ENCODE measurements at places on chromosomes 3 and 15. TPM values are rescaled to one million over a fixed set of nuclear protein-coding genes. Genes with fewer than 3 reads are reported as not detected.

Gene C3orf49
- not detected for total RNA-seq

DNA sequence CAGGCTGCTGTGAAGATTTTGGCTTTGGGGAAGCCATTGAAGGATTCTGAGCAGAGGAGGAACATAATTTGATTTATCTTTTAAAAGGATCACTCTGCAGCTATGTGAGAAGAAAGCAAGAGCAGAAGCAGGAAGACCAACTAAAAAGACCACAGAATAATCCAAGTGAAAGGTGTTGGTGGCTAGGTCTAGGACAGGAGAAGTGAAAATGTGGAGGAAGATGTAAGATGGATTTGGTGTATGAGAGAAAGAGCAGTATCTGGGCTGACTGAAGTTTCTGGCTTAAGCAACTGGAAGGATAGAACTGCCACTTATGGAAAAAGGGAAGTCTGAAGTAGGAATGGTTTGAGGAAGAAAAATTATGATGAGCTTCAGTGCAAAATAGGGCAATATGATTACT lies 62.0 kb downstream of the SFMBT1 start:
- no peak for DNase-seq

GRCh38 chr15:68829068-68829467 lies 8.4 kb upstream of the ANP32A start:
- DNase-seq: no peak

DNA sequence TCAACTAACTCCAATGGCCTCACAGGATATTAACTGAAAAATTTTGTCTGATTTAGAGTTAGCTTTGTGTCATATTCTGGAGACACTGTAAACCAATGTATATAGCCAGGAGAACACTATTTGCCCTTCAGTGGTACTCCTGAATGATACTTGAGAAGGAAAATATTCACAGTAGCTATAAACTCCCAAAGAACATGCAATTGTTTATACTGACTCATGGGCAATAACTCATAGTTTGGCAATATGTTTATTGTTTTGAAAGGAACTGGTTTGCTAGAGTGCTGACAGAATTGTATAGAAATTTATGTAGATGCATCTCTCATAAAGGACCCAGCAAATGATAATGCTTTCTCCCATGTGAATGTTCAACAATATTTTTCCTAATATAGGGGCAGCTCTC lies 537.6 kb downstream of the PLOD2 start:
- no peak for DNase-seq

DNA sequence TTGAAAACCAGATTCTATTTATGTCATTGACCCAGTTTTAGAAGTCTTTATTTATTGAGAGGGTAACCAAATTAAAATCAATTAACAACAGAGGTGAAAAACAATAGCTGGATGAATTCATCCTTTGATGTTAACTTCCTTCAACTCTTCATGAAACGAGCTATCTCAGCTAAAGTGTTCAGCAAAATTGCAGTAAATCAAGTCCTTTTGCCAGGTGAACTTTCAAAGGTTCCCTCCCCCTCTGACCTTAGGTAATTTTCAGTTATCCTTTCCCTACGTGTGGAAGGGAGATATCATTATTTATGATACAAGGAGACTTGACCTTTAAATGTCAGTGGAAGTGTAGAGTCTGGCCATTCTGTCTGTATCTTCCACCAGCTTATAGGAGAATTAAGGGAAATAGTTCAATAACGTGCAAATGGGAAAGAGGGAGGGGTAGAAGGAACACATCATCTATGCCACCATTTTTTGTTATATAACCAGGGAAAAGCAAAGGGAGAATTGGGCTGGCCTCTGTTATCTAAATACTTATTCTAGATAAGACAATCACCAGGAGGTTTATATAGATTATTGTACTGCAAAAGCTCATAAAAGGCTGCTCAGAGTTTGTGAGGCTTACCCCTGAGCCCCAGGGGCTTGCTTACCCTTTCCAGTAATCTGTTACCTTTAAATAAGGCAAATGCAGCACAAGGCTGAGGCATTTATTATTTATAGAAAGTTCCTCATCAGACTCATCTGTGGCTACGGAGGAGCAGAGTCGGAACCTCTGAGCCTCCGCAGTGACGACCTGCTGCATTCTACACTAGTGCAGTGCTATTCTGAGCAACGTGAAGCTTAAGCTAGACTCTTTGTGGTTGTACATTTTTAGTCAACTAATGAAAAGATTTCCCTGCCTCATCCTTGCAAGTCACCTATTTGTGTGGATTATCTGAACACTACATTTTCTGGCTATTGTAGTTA lies 97.7 kb upstream of the ZBED2 start:
- DNase-seq: no peak

DNA sequence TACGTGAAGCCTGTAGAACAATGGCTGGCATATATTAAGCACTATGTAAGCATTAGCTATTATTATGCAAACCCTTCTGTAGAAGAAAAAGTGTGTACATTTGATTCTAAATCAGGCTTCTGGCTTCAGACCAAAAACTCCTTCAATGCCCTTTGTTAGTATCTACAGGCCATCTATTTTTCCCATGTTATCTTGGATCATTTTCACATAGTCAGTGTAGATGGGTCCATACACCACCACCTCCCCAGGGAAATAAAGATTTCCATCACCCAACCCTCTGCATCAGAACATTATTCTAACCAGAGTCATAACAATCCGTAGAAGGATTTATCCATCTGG lies 8.0 kb upstream of the KLHL6 start:
- DNase-seq: no peak

DNA sequence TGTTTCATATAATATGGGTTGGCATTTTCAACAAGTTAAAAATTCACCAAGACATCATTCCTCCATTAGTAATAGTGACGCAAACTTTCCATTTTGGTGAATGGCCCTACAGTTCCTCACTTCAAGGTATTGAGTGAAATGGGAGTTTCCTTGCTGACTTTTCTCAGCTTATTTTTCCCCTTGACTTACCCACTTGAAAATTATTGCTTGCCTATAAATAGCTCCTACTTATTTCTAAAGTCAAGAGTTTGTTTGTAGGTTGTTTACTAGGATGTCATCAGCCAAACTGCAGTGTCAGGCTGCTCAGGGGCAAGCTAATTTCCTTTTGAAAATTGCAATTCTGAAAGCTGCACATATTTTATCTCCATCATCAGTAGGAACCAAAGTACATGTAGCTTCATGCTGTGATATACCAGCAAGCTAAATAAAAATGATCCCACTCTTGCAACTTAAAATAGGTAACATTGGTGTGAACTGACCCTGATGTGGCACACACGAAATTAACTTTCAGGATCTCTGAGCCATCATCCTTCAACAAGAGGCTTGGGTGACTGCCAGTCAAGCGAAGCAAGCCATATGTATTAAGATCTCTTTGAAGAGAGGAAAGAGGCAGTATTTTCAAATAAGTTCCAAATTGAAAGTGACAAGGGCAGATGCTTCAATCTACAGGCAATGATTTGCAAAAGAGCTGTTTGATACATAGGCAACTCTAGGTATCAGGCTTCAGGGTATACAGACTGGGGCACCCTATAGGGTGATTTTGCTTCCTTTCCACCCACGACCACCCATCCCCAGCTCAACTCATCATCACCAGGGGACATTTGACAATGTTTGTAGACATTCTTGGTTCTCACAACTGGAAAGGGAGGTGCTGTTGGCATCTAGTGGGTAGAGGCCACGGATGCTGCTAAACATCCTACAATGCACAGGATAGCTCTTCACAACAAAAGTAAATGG lies 66.8 kb upstream of the RASGRP1 start:
- DNase-seq: no peak

- no peak for DNase-seq
These were observed 227.4 kb upstream of the STT3B start for GRCh38 chr3:31305340-31305739.

Gene FAM98B
- 36.3 TPM for total RNA-seq

GRCh38 chr15:52788099-52788986 lies 1.8 kb downstream of the ONECUT1 start:
- DNase-seq: no peak

Gene PLSCR2
- not detected for total RNA-seq

DNA sequence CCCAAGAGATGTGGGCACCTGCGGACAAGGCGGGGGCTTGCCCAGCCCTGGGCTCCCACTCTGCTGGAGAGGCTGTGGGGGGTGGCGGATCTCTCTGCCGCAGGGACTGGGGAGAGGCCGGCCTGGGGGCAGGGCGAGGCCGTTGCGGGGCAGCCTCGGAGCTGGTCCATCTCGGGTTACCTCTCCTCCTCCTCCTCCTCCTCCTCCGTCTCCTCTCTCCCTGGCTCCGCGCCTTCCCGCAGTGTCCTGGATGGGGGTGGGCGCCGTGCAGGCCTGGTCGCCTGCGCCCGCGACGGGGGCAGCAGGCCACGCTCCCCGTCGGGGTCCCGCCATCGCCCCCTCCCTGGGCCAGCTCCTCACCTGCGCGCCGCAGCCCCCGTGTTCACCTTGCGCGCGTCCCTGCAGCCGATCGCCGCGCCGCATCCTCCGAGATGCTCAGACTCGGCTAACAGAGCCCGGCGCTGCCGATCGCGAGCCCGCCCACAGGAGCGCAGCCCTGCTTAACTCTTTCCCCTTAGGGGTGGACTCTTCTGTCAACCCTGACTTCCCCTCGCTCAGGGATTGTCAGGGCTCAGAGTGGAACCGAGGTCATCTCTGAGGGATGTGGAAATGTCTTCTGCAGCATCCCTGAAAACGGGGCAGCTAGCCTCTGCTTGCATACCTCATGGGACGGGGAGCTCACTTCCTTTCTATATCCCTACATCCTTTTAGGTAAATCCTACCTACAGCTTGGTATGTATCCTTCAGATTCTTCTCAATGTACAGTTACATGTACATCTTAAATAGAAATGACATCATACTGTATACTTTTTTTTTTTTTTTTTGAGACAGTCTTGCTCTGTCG lies at the start of gene PRRT3:
TSS of gene PRRT3 (minus strand) at position 447 of the 844 bp plus-strand sequence. CDS start 2,293 bp downstream, outside the sequence.
- DNase-seq: no peak

DNA sequence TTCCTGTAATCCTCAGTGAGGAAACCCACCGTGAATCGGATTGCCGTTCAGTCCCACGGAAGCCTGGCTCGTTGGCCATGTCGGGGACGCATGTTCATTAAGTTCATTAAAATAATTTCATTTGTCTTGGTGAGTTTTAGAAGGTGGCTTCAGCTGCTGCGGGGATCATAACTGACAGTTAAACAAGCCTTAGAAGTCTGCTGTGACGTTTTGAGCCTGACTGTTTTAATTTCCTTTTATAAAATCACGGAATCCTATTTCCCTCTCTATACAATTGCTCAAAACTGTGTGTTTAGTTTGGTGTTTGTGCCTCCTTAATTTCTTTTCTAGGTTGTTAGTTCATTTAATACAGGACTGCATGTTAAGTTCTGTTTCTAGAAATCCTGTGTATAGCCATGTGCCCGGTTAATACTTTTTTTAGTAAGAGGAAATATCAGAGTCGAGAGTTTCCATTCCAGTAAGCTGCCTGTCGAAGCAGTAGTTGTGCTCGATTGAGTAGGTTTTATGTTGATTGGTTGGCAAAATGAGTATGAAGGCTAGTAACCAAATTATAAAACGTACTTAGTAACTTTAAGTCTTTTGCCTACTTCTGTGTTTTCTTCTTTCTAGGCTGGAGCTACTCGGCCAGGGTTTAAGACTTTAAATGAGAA lies 705 bp downstream of the NIPA2 start:
- no peak for DNase-seq

DNA sequence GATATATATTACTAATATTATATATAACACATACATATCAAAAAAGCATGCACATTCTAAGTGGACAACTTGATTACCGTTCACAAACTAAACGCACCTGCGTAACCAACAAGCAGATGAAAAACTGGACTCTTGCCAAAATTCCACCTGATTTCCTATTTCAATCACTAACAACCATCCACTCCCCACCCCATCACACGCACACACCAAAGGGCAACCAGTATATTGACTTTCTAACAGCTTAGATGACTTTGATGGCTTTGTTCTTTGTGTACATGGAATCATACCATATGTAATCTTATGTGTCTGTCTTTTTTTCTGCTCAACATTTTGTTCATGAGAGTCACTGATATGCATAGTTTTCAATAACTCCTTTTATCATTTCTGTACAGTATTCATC lies 496.8 kb upstream of the ARRDC4 start:
- no peak for DNase-seq

- DNase-seq: no peak
These were observed 31.5 kb upstream of the FAM81A start for GRCh38 chr15:59406446-59406845.

DNA sequence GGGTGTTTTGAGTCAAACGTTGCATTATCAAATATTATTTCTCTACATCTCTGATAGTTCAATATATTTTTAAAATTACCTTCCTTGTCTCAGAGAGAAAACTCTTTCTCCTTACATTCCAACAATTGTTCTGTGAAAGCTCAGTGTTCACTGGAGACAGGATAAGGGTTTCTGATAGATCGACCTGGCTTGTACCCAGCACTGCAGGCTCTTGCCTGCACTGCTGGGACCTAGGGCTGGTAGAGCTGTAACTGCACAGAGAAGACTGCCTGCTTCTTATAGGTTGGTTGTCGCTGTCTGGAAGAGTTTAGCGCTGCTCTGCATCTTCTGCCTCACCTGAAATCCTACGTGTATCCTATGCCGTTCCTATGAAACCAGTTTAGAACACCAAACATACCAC lies 249.9 kb upstream of the LRTM1 start:
- no peak for DNase-seq

- DNase-seq: no peak
These were observed 1.6 kb downstream of the GNB4 start for GRCh38 chr3:179449636-179450035.

Gene OSTN
- 0.24 TPM for total RNA-seq

- DNase-seq: no peak
These were observed 63.3 kb downstream of the IQSEC1 start for GRCh38 chr3:13009946-13010315.

DNA sequence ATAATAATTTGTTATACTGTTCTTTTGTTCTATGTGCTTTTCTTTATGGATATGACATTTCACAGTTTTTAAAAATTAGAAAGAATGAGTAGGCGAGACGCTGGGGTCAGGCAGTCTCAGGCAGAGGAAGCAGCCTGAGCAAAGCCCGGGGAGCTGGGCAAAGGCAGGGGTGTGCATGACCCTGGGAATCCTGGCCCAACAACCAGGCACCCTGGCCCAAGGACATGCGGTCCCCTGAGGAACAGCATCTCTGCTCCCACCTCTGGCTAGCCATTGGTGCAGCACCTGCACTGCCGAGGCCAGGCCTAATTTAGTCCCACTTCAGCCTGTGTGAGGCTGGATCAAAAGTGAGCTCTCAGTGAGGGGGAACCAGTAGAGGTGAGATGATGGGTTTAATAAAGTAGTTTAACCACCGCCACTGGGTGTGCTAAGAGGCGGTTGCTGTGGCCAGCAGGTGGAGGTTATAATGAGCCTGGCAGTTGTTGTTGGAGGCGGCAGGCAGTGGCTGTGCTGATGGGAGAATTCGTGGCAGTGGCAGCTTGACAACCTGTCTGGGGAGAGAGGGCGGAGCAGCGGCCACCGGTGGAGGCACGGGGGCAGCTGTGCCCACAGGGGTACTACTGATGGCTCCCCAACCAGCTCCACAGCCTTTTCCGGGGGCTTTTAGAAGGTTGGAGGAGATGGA lies 41.5 kb downstream of the PRKCD start:
- no peak for DNase-seq

DNA sequence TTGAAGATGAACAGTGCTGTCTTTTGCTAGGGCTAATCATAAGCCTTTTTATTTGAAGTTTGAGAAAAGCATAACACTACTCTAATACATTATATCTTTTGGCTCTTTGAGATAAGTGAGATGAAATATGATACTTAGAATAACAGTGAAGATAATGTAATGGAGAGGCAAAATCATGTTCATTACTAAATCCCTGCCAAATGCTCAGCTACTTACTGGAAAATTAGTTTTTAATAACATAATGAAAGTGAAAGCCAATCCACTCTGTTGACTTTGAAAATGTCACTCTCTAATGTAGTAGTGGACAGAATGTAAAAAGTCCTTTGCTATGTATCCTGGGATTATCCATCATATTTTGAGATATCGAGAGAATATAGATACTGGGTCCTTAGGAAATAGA lies 35.9 kb upstream of the MYH15 start:
- no peak for DNase-seq
